ENCODE measurements at places on chromosomes 7 and 10.

- DNase-seq: no peak
Observed at GRCh38 chr7:47451851-47452205, 130.1 kb downstream of the TNS3 start.

- DNase-seq: no peak
Observed at GRCh38 chr7:12158334-12159060, 52.6 kb upstream of the TMEM106B start.

DNA sequence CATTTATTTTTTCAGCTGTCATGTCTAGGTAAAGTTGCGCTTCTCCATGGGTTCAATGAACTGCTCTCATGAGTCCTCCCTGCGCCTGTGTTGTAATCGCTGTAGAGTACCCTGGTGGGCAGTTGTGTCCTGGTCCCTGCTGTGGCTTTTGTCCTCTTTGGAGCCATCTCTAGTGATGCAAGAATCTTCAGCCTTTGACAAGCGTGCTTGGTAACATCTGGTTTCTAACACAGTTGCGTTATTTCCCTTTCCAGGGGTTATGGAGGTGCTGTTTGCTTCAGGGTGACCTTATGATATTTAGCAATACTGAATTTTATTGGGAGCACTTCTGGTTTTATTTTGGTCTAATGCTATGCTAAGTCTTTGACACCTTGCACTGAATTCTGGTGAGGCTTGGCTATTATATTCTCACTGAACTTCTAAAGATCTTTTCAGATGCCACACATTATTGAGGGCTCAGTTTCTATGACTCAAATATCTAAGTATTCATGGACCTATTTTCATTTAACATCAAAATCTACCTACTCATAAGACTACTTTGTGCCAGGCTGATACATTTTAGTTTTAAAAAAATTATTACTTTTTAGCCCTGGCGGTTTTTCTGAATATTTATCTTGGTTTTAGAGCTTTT lies 88.6 kb downstream of the FANK1 start:
- DNase-seq: no peak

DNA sequence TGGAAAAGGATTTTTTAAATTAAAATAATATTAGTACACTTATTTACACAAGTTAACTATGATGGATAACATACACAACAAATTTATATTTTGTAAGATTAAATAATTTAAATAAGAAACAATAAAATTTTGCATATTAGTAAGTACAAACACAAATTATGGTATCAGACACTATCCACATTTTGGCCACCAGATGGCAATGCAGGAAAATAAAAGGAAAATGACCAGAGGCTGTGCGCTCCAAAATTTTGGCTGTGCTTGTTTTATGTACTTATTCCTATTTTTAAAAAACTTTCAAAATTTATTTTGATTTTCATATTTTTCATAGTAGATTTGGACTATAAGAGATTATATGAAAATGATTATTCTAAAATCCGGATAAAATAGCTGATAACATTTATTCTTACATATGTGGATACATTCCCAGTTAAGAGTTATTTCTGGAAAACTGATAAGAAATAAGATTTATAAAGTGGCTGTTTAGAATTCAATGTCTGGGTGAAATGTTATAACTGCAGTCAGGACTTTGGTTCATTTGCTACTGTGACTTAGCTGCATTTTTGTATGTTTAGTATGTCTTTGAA lies 274.7 kb upstream of the HGF start:
- peak; percentile 80 for DNase-seq

DNA sequence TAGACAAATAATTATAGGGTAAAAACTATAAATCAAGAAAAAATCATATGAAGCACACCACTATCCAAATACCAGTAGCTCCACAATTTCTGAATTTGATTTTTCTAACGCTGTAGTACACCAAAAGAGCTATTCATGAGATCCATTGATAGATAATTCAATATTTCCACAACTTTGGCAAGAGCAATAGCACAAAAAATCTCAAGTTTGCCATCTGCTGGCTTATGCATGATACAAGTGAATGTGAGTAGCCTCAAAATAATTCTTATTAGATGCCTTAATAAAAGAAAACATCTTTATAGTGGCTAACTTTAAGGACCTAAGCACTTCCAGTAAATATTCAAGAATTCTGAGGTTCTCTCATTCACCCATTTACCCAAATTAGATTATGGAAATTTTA lies 2.2 kb upstream of the TMEM196 start:
- no peak for DNase-seq

DNA sequence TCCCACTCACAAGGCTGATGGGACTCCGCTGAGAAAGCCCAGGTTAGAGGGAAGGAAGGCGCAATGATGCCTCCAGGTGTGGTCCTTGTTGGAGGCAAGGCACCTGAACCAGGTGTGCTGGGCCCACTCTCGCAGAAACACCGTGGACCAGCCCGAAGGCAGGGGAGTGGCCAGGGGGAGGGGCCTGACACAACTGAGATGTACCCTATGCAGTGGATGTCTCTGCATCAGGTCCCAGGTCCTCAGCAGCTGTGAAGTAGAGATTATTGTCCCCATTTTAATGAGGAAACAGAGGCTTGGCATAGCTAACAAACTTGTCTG lies 32.0 kb downstream of the GBX1 start:
- no peak for DNase-seq

DNA sequence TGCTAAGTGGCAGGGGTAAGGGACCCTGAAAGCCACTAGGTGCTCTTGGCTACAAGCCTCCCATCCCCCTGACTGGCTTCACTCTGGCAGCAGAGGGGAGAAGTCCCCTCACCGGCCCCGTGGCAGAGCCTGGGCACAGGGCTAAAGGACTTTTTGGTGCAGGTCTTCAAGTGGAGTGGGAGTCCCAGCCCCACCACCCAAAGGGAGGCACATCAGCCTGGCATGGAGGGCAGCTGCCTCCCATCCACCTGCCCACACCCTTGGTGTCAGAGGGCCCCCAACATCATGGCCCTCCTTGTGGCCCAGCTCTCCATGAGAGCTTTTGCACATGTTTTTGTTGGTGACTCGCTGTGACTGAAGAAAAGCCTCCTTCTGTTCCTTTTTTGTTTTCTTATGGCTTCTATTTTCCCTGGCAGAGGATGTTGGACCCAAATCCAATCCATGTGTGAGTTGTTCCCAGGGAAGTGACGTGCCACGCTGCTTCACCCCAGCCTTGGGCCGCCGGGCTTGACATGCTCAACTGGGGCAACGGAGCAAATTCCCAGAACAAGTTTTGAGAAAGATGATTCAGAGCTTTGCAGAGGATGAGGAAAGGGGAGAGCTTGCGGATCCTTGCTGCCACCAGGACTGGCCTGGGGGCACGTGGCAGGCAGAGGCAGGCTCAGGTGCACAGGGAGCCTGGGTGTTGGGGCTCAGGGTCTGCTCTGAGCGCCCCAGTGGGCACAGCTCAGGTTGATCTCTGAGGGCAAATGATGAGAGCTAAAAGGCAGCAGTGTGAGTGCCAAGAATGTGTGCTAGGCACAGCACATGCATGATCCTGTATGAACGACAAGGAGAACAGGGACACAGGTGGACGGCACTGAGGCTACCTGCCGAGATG lies 1.9 kb upstream of the AEBP1 start:
- no peak for DNase-seq

DNA sequence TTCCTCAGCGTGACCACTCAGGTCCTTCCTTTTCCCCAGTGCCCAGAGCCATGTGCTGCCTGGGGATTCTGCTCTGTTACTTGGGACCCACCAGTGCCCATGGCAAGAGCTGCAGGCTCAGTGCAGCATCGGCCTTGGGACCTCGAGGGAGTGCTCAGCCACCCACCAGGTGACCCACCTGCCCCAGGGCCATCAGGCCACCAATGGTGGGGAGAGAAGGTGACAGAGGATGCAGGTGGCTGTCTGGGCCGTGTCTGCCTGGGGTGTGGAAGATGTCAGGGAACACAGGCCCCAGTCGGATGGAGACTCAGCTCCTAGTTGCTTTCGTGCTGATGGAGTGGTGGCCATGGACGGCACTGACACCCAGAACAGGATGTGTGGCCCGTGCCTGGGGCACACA lies 104.7 kb upstream of the FAM20C start:
- no peak for DNase-seq

DNA sequence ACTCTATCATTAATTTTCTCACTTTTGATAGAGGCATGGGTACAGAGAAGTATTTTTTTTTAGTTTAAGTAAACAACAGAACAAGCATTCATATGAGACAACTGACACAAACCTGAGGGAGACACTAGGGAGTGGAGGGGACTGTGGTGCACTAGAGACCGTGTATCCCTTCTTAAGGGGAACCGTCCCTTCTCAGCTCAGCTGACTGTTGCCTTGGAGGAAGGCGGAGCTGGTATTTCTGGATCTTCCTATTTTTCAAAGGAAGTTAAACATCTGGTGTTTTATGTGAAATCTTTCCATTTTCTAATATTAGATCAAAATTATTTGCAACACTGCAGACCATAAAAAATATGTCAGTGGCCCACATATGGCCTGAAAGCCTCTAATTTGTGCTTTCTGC lies 113.6 kb upstream of the MACROH2A2 start:
- DNase-seq: no peak

- DNase-seq: peak; percentile 53
Observed at GRCh38 chr7:130369110-130369711, 11.1 kb upstream of the CPA1 start.

Data from OCI-M1 (cell line).